ENCODE measurements at places on chromosomes 5 and 9.

GRCh38 chr5:78108564-78108963, 185.9 kb downstream of the AP3B1 start:
- no peak for DNase-seq

DNA sequence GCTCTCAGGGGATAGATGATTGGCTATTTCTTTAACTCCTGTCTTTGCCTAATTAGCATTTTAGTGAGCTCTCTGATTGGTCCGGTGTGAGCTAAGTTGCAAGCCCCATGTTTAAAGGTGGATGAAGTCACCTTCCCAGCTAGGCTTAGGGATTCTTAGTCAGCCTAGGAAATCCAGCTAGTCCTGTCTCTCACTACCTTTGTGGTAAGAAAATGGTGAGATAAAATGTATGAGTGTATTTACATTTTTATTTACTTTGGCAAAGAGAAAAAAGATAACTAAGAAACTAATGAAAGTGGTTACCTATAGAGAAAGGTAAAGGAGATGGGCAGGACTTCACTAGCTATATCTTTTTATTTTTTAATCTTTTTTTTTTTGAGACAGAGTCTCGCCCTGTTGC, 146.8 kb downstream of the RFK start:
- DNase-seq, result no peak

DNA sequence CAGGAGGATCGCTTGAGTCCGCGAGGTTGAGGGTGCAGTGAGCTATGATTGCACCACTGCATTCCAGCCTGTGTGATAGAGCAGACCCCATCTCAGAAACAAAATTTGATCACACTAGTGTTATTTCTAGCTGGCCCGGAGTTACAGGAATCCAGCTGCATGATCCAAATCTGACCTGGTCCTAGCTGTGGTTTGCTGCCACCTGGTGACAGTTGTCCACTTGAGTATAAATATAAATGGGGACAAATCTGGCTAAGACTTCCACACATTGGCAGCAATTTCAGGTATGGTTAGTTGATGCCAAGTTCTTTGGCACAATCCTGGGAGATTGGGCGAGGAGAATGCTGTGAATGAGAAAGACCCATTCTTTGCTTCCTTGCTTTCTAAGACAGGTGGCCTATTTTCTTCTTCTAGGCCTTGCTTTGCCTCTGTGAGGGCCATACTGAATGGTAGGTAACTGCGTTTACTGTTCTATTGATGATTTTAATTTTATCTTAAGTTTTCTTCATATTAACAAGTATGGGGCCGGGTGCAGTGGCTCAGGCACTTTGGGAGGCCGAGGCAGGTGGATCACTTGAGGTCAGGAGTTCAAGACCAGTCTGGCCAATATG, 35.4 kb downstream of the UBE2R2 start:
- no peak for DNase-seq

- DNase-seq, result no peak
Observed at GRCh38 chr9:133397370-133397769, 20.4 kb downstream of the REXO4 start.

DNA sequence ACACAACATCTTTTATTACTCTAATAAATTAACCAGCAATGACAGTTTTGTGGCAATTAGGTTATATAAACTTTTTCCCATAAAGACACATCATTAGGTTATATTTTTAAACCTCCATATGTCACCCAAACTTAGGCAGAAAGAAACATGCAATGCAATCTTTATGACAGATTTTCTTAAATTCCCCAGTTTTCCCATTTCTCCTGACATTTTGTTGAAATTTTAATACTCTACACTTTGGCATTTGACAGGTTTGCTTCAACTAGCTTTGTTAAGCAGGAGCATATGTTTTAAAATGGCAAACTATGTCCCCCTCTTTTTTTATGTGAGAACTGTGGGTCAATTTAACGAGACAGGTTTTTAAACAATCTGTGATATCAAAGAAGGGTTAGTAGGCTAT, 155.5 kb downstream of the GABRB2 start:
- DNase-seq, result no peak

DNA sequence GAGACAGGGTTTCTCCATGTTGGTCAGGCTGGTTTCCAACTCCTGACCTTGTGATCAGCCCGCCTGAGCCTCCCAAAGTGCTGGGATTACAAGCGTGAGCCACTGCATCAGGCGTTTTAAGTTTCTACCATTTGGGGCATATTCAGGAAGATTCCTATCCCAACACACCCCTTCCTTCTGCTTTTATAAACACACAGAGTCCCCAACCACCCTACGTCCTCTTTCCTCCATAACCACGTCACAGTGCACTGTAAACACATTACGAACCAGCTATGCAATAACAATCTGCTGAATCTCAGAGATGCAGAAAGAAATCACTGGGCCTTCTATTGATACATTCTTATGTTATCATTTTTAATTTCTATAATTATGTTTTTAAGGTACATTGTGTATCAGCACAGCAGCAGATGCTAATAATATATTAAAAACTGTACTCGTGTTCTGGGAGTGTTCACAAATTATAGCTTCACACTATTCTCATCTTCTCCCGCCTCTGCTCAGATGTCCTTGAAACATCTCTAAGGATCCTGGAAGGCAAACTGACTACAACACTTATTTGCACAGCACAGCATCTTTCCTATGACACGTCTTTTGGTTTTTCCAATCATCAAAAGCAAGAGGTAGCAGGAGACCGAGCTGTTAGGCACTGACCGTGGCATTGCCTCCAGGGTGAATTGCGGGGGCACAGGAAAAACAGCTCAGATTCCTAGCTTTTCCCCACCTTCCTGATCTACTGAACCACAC, 60.2 kb downstream of the KCNIP1 start:
- DNase-seq, result no peak

GRCh38 chr9:125119643-125120286, 23.6 kb downstream of the SCAI start:
- DNase-seq, result no peak

- DNase-seq, result no peak
Observed at GRCh38 chr5:57538341-57538955, 55.8 kb upstream of the ACTBL2 start.

GRCh38 chr5:179115845-179116524, 55.8 kb downstream of the ZNF354C start:
- DNase-seq, result no peak

DNA sequence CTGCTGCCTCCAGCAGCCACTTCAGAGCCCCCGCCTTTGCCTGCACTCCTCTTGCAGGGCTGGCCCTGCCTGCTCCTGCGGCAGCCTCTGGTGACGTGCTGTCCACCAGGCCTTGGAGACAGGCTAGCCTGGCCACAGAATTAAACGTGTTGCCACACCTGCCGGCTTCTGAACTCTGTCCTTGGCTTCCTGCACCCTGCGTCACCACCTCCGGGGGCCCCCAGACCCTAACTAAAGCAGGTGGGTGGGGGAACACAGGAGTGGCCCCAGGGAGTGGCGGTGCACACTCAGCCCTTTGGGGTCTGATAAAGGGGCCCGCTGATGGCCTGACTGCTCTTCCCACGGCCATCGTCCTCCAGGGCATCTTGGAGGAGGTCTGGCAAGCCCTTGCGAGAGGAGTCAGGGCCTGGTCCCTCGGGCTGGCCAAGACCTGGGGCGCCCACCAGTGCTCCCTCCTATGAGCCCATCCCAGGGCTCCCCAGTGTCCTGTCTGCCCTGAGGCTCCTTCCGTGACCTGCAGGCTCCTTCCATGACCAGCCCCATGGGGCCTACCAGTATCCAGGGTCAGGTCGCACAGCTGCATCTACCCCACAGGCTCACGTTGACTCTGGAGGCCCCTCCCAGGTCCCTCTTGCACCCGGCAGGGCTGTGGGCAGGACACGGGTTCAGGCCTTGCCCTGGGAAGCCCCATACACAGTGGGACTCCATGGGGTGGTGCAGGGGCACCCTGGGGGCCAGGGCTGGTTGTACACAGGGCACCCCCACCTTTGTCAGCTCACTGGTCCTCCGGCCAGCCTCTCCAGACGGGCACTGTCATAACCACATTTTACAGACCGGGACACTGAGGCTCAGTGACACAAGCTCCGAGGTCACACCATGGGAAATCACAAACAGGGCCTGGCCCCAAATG, 1.0 kb upstream of the MAMDC4 start:
- no peak for DNase-seq
